ENCODE measurements at places on chromosomes 4 and X.

DNA sequence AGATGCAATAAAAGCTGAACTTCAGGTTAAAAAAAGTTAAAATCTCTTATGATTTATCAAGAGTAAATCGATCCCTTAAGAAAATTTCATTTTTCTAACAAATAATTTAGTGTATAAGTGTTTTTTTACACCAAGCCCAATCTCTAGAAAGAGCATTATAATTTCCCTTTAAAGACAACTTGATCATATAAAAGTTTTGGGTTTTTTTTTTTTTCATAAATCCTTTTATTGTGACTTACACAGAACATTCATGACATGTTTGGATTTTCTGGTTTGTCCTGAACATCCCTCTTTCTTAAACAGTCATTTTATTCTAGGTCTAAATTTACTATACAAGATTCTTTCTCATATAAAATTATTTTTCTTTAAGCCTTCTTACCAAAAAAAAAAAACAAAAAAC is 6.5 kb downstream of the ZNF721 start:
- no peak for DNase-seq

GRCh38 chr4:176002007-176002613 is 63.5 kb upstream of the WDR17 start:
- DNase-seq, result no peak

DNA sequence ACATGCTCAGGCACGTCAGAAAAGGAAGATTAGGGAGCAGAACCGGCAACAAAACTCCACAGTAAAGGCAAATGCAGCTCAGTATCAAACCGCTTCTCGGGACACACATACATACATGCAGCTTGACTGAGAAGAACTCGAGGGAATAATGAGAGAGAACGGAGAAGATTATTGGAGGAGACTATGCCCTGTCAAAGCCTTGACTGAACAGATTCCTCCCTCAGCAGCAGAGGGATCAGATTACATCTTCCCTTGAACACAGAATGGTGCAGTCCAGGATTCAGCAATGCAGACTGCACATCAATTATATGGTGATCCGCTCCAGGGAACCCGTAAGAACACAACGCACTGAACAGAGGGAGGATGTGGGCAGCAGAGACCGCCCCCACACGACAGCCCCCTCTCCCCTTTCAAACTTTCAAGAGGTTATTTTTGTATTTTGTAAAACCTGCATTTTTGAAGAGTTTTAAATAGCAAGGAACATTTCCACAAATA is 183.2 kb downstream of the FBXW7 start:
- peak; percentile 93 for DNase-seq

DNA sequence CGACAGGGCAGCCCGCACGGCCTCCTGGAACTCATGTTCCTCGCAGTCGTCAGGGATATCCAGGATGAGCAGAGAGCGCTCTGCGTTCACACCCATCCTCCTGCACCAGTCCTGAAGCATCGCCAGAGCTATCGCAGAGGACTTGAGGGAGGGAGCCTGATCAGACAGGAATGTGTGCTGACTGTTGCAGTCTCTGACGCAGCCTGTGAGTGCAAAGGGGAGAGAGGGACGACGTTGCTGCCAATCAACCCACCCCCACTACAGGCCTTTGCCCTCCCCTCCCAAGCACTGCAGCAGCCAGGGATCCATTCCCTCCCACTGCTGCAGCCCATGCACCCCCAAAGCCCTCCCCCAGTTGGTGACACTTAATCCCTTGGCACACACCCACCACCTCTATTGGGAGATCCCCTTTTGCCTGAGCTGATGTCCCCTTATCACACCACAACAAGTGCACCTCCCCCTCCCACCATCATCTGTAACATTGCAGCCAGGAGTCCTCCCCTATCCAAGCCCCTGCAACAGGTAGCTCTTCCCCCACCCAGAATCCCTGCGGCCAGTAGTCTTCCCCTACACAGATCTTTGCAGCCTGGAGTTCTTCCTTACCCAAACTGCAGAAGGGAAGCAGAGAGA is 897 bp downstream of the PNMA6F start:
- no peak for DNase-seq

GRCh38 chrX:127708155-127708554 is 344.0 kb downstream of the ACTRT1 start:
- no peak for DNase-seq

DNA sequence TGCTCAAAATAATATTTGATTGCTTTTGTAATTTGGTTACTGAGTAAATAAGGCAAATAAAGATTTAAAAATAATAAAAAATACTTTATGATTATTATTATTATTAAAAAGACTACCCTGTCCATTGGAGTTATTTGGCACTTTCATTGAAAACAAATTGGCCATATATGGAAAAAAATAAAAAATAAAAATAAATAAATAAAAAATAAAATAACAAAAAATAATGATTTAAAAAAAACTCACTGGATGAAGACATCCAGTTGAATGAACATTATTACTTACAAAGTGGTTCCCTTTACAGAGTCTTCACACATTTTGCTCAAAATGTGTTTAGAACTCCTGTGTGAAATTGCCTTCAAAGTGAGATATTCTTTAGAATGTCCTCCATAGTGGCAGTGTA is 141.3 kb upstream of the ANXA3 start:
- DNase-seq, result no peak

- no peak for DNase-seq
Observed at GRCh38 chr4:149835280-149835679, 19.6 kb upstream of the IQCM start.

- no peak for DNase-seq
Observed at GRCh38 chr4:151708100-151708499, 52.7 kb downstream of the GATB start.

DNA sequence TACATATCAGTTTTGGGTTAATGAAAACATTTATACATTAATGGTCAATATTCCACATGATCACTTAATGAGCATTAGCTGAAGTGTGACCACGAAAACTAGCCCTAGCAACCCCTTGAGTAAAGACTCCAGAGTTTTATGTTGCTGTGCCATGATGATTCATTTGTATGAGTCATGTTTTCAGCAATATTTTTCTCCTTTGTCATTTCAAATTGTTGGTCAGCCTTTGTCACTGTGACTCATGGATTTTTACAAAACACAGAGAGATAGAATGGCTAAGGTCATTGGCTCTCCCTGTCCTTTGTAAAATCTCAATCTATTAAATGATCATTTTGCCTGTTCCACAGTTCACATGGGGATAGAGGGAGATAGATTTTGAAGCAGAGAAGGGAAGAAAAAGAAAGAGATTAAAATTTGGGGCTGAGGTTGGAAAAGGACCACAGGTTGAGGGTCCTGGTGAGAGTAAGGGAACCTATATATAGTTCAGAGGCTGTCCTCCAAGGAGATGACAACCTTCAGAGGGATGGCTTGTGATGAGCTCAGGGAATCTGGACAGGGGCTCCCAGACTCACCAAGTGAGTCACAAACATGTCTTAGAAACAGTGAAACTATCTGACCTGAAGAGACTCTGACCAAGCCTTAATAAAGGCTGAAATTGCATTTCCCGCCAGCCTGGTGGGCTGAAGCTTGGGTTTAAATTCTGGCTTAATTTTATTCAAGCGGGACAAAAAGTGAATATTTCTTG is 25.6 kb downstream of the NR0B1 start:
- DNase-seq, result no peak

DNA sequence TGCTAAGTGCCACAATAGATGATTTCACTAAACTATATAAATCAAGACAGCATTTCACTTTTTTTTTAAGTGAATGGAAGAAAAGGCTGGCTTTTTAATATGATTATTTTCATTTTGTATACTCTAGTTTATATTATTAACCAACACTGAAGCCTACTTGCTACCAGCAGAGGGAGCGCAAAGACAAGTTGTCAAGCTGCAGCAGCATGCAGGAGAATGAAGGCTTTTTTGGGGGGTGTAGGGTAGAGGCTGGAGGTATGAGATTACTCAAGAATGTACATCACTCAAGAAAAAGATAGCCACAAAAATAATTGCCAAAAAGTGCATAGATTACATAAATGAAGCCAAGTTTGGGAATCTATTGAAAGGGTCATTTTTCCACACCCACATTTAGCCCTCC is 519.5 kb downstream of the FGF13 start:
- no peak for DNase-seq

GRCh38 chr4:105154576-105154975 is 7.9 kb downstream of the TET2 start:
- no peak for DNase-seq

- peak; percentile 3 for DNase-seq
Observed at GRCh38 chr4:25592736-25593135, 62.9 kb upstream of the SLC34A2 start.

DNA sequence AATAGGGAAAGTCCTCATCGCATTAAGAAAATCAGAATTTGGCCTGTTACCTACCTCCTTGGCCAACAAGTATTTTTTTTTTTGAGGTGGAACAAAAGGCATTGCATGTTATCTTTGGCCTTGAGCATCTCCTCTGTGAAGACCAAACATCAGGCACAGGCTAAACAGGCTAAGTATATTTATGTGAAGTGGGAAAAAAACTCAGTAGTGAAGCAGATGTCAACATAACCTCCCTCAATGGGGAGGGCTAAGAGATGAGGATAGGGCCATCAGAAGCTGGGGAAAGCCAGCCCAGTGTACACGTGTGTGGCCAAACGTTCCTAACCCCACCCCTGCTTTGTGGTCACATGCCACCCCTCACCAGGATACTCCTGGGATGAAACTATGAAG is 102.5 kb downstream of the FNIP2 start:
- peak; percentile 12 for DNase-seq

GRCh38 chrX:74272230-74272629 is 31.8 kb upstream of the ZCCHC13 start:
- DNase-seq, result no peak

DNA sequence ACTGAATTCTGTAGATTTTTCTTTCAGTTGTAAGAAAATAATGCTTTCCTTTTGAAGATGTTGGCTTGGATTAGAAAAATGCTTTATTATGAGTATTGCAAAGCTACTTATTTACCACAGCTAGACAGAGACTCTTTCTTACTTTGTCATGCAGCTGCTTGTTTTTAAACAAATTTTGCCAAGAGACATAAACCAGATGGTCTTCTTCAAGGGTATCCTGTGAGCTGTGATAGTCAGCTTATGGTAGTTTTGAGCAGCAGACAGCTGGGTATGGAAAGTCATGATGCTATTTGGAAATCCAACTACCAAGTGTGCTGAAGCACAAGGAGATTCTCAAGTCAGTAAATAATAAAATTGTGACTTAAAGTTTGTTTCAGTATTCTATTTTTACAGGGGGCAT is 941.5 kb downstream of the DMD start:
- no peak for DNase-seq

GRCh38 chr4:100721490-100721889 is 203.7 kb upstream of the EMCN start:
- DNase-seq, result no peak

DNA sequence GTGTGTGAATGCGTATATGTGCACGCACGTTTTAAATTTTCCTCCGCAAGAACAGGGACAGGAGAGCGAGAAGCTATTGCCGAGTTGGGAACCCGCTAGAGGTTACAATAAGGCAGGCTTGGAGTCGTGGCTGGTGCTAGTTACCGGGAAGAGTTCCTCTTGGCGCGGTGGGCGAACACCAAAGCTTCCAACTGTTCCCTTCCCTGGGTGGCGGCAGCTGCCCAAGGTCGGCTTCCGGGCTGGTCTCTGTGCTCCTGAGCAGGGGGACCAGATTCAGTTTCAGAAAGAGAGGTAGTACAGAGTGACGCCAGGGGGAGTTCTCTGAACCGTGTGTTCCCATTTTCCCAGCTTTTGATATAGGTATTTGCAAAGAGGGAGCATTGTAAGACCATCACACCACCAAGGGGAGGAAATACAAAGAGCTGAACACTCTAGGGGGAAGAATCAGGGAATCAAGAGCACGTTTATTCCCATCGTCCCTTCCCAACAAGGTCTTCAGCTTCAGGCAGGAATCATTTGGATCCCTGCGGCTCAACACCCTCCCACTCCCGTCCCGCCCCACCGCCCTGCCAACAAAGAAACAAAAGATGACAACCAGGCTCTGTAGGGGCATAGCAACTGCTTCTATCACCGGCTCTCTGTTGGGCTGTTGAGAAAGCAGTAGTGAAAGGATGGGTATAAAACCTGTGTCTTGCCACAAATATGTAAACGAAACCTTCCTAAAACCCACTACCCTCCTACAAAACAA is 113.6 kb upstream of the TEX13C start:
- DNase-seq, result no peak

Data from NCI-H2171 treated with DMSO at 0.1 percent for 48 hours (cell line).